ENCODE measurements at places on chromosomes 5 and 9.

- DNase-seq, result no peak
Measured at GRCh38 chr9:8694983-8695588, 895.5 kb upstream of the DMAC1 start.

DNA sequence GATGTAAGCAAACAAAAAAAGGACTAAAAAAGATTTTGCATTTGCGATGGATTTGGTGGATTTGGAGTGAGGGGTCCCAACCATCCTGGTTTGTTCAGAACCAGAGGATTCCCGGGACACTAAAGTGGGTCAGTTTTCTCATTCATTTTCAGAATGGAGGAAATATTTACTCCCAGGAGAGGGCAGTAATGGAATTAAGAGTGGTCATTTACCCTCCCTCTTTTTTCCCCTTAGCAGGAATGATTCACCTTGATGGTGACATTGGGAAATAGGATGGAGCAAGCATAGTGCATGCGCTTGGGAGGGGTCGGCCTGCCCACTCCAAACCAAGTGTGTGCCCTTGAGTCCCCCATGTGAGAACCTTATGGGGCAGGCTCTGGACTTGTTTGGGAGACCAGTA is 164.2 kb upstream of the PUM3 start:
- DNase-seq, result no peak

GRCh38 chr5:34475249-34475966 is 180.7 kb upstream of the RAI14 start:
- no peak for DNase-seq

- DNase-seq, result no peak
Measured at GRCh38 chr5:88188458-88189132, 80.0 kb downstream of the TMEM161B start.

- DNase-seq, result no peak
Measured at GRCh38 chr5:120098426-120098825, 365.7 kb upstream of the PRR16 start.

- peak; percentile 10 for DNase-seq
Measured at GRCh38 chr5:175822225-175822624, 49.2 kb upstream of the CPLX2 start.

- DNase-seq, result no peak
Measured at GRCh38 chr9:90925581-90926257, 124.1 kb downstream of the SYK start.

DNA sequence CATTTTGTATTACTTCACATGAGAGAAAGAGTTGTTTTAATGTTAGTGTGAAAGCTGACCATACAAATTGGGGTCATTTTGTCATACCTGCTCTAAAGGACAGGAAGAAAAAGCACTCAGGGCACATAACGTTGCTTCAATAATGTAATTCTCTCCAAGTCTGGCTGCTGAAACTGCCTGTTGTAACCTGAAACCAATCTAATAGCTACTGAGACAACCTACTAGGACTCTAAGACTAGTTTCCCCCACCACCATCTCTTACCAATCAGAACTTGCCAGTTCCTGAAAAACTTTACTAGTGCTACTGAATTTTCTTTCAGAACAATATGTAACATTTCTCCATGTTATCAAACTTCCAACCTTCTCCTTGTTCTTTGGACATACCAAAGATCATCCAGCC is 374.7 kb downstream of the PTPRD start:
- DNase-seq, result no peak

DNA sequence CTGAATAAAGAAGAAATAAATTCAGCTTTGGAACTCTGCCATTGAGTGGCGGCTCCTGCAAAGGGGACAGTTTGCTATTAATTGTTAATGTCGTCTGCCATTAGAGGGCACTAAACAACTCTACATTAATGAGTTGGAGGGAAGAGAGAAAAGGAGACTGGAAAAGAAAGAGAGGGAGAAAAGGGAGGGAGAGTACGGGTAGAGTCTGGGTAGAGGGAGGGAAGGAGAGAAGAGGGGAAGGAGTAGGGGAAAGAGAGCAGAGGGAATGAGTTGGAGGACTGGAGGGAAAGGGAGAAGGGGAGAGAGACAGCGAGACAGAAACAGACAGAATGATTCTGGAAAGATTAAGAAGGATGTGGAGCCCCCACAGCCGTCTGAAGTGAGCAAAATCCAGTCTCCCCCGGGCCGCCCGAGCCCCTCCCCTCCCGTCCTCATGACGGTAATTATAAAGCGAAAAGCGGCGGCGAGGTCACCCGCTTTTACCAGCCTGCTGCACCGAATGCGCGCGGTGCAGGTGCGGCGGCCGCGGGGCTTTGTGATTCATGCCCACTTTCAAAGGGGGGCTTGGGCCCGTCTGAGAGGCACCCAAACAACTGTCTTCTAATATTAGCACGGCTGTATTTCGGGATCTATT is 1.9 kb upstream of the FST start:
- DNase-seq, result no peak

GRCh38 chr5:128357226-128357625 is 180.8 kb downstream of the FBN2 start:
- DNase-seq, result no peak

GRCh38 chr9:108800632-108801099 is 55.1 kb downstream of the ACTL7B start:
- DNase-seq, result no peak

DNA sequence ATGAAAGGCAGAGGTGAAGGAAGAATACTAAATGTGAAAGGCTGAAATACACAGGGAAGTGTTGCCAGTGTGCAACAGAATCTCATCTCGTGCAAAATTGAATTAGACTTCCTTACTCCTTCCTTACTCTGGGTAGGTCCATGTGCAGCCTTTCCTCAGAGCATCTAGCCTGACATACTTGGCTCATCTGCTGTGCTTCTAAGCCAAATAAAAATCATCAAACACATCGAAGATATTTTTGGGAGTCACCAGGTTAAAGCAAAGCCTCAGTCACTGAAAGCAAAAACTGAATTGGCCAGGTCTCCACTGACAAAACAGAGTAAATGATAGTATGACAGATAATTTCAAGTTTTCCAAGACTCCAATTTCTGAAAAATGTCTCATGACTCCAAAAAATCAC is 19.3 kb downstream of the STARD4 start:
- DNase-seq, result no peak

GRCh38 chr9:91994422-91994821 is 44.4 kb upstream of the ROR2 start:
- no peak for DNase-seq

DNA sequence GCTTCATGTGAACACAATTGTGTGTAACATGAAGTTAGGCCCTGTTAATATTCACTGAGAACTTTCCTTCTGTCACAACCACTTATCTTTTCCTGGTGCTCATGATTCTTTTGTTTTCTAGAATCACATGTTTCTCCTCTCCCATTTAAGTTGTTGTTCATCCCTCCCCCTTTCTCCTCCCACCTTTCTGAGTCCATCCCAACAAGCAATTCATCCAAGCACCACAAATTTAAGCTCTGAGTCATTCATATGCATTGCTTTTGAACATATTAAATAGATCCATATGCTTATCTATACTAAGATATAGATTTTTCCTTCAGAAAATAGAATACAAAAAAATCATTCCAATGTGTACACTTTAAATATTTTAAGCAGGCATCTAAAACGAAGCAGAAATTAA is 75.2 kb upstream of the NFIB start:
- no peak for DNase-seq

- DNase-seq, result no peak
Measured at GRCh38 chr9:128846680-128847030, 17.1 kb upstream of the SPOUT1 start.

DNA sequence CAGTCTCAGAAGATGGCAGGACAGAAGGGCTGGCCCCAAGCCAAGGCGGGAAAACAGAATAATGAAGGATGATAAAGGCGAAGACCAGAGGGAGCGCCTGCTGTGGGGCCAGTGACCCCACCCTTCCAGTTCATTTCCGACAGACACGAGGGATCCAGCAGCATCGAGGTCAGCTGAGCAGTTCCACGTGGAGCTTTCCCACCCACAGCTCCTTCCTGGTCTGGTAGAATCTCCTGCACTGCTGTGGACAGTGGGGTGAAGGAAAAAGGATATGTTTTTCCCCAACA is 265.9 kb upstream of the VLDLR start:
- no peak for DNase-seq

- DNase-seq, result no peak
Measured at GRCh38 chr5:111384220-111384619, 128.1 kb downstream of the STARD4 start.

GRCh38 chr5:107518190-107518589 is 152.5 kb downstream of the EFNA5 start:
- DNase-seq, result no peak

GRCh38 chr9:27467486-27467885 is 56.6 kb upstream of the IFNK start:
- no peak for DNase-seq

- DNase-seq, result no peak
Measured at GRCh38 chr9:100282388-100282719, 70.4 kb downstream of the TEX10 start.

Measured in stimulated activated CD4-positive, alpha-beta T cell treated with anti-CD3 and anti-CD28 coated beads, Interleukin-12 subunit alpha, Interleukin-12 subunit beta, amount 100 ng/mL, for 48 hours (primary cell).